ENCODE measurements at places on chromosomes 3 and 15.
A peak's percentile ranks its signal among the peaks of the same experiment; 100 is the strongest.

DNA sequence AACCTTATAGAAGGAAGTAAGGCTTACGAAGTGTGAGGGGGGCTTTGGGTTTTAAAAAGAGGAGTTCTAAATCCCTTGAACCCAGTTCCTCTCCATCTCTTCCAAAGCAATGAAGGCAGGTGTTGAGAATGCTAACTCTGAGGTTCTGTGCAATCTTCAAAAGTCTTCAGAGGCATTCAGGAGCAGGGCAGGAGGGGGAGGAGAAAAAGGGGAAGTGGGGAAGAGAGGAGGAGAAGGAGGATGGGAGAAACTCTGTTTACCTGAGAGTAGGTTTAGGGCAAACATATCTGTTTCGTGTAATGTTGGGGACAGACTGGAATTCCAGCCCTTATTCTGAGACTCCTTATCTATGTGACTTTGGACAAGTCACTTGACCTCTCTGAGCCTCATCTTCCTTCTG lies 36.9 kb downstream of the FAM3D start:
- H3K4me3 ChIP-seq = no peak overlapping the region
- no peak for DNase-seq
- H3K27me3 ChIP-seq = peaks cover 17% of the 10 kb centered on the region

- no peak overlapping the region for H3K27ac ChIP-seq
- no peaks in the 10 kb centered on the region for H3K4me1 ChIP-seq
- H3K4me3 ChIP-seq = no peak overlapping the region
- DNase-seq = no peak
- H3K27me3 ChIP-seq = peaks cover 5% of the 10 kb centered on the region
- H3K36me3 ChIP-seq = no peaks in the 10 kb centered on the region
Measured at GRCh38 chr15:39896846-39897245, 23.2 kb downstream of the GPR176 start.

- no peak for DNase-seq
- no peak overlapping the region for H3K27ac ChIP-seq
- H3K36me3 ChIP-seq = no peaks in the 10 kb centered on the region
- H3K4me1 ChIP-seq = no peaks in the 10 kb centered on the region
- H3K4me3 ChIP-seq = no peak overlapping the region
Measured at GRCh38 chr15:44250566-44251205, 37.8 kb upstream of the GOLM2 start.

GRCh38 chr3:194572143-194572789 lies 61.0 kb downstream of the TMEM44 start:
- H3K27me3 ChIP-seq = peaks cover 18% of the 10 kb centered on the region
- H3K4me3 ChIP-seq = no peak overlapping the region
- no peaks in the 10 kb centered on the region for H3K36me3 ChIP-seq
- no peak for DNase-seq
- no peak overlapping the region for H3K27ac ChIP-seq
- peaks cover 2% of the 10 kb centered on the region for H3K4me1 ChIP-seq

DNA sequence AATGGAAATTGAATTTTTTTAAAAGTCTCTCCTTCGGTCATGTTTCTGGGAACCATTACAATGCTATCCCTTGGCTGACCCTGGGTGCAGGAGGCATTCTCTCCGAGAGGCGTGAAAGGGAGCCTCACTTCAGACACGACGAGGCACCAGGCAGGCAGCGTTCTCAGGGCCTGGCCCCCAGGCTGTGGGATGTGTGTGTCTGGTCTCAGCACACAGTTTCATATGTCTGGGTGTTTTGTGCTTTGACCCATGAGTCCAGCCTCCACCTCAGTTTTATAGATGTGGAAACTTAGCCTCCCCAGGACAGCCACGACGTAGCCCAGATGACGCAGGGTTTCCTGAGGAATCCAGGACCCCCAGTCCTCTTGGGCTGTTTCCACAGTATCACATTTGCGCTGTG lies 34.0 kb downstream of the FGD5 start:
- DNase-seq = no peak
- H3K4me3 ChIP-seq = no peak overlapping the region
- H3K36me3 ChIP-seq = no peaks in the 10 kb centered on the region
- H3K4me1 ChIP-seq = peaks cover 5% of the 10 kb centered on the region
- no peak overlapping the region for H3K27ac ChIP-seq

- DNase-seq = no peak
- H3K4me1 ChIP-seq = peaks cover 2% of the 10 kb centered on the region
- no peak overlapping the region for H3K4me3 ChIP-seq
- no peak overlapping the region for H3K27ac ChIP-seq
- H3K27me3 ChIP-seq = no peaks in the 10 kb centered on the region
Measured at GRCh38 chr3:98811048-98811447, 47.9 kb downstream of the ST3GAL6 start.

GRCh38 chr3:7700539-7700938 lies 801.1 kb upstream of the LMCD1 start:
- no peak for DNase-seq
- no peaks in the 10 kb centered on the region for H3K4me1 ChIP-seq
- H3K4me3 ChIP-seq = no peak overlapping the region
- no peaks in the 10 kb centered on the region for H3K36me3 ChIP-seq

GRCh38 chr15:89665449-89666181 lies 10.3 kb upstream of the KIF7 start:
- H3K4me3 ChIP-seq = no peak overlapping the region
- H3K27ac ChIP-seq = no peak overlapping the region
- H3K27me3 ChIP-seq = peaks cover 54% of the 10 kb centered on the region
- peaks cover 9% of the 10 kb centered on the region for H3K4me1 ChIP-seq
- H3K36me3 ChIP-seq = no peaks in the 10 kb centered on the region

- H3K36me3 ChIP-seq = no peaks in the 10 kb centered on the region
- H3K4me3 ChIP-seq = no peak overlapping the region
- DNase-seq = no peak
- no peaks in the 10 kb centered on the region for H3K4me1 ChIP-seq
Measured at GRCh38 chr15:26943866-26944265, 27.1 kb upstream of the GABRG3 start.

DNA sequence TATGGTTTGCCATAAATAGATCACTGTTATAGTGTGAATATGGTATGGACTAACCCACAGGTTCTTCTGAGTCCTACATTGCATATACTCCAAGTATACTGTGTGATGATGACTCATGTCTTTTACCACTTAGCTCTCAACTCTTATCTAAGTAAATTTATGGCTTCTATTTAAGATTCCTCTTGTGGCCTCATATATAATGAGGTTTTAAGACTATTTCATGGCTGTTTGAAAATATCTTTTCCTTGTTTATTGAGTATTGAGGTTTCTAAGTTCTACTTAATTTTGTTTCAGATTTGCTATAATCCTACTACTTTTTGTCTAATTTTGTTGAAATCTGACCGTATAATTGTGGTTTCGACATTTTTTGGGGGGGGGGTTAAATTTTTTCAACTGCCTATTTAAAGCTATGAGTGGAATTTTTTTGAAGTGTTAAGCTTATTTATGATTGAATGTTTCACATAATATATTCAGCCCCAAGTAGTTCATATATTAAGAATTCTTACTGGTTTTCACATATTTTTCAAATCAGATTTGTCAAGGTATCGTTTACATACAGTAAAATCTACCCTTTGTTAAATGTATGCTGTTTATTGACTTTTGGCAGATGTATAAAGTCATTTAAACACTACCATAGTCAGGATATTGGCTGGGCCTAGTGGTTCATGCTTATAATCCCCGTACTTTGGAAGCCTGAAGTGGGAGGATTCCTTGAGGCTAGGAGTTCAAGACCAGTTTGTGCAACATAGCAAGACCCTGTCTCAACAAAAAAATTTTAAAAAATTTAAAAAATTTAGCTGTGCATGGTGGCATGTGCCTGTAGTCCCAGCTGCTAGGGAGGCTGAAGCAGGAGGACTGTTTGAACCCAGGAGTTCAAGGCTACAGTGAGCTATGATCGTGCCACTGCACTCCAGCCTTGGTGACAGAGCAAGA lies 11.7 kb downstream of the SLC25A36 start:
- H3K27ac ChIP-seq = no peak overlapping the region
- no peaks in the 10 kb centered on the region for H3K27me3 ChIP-seq
- H3K36me3 ChIP-seq = peaks cover 32% of the 10 kb centered on the region
- no peak overlapping the region for H3K4me3 ChIP-seq

DNA sequence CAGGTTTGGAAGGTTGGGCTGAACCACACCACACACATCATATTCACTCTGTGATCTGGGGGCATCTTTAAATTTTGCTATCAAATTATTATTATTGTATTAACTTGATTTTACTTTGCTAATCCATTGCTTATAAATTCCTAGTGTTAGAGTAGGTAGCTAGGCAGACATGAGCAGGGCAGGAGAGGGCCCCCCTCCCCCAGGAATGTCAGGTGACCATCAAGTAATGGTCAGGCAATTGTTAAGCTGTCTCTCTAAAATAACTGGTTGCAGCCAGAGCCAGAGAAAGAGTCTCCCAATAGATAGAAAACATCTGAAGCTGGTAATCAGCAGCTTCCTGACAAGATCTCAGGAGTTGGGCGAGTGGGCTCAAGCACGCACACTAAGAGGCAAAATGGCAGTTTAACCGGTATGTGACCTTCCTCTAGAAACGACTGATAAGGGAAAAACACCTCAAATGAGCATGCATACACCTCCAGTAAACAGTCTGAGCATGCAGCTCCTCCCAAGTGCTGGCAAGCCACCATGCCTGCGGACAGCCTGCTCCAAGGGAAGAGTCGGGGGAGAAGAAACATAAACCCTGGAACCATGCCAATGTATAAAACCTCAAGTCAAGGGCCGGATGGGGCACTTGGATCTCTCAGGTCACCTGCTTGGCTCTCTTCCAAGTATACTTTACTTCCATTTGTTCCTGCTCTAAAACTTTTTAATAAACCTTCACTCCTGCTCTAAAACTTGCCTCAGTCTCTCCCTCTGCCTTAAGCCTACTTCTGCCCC lies 3.1 kb upstream of the CXCR6 start:
- no peak overlapping the region for H3K4me3 ChIP-seq
- H3K36me3 ChIP-seq = peaks cover 10% of the 10 kb centered on the region
- no peaks in the 10 kb centered on the region for H3K27me3 ChIP-seq
- peaks cover 19% of the 10 kb centered on the region for H3K4me1 ChIP-seq
- no peak overlapping the region for H3K27ac ChIP-seq
- peak; percentile 11 for DNase-seq

DNA sequence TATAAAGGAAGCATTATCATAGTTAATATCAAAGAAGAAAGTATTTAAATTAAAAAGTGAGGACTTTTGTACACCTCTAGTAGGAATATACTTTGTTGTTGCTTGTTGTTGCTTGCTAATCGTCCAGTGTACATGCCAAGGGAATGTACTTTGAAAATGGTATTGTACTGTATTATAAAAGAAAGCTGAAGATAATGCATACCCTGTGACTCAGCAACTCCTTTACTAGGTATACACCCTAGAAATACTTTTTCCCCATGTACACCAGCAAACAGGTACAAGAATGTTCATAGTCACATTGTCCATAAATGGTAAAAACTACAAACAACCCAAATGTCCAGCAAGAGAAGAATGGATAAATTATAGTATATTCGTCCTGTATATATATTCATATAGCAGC lies 12.0 kb downstream of the TTBK2 start:
- no peaks in the 10 kb centered on the region for H3K27me3 ChIP-seq
- H3K36me3 ChIP-seq = no peaks in the 10 kb centered on the region
- H3K4me1 ChIP-seq = peaks cover 27% of the 10 kb centered on the region
- H3K4me3 ChIP-seq = no peak overlapping the region

DNA sequence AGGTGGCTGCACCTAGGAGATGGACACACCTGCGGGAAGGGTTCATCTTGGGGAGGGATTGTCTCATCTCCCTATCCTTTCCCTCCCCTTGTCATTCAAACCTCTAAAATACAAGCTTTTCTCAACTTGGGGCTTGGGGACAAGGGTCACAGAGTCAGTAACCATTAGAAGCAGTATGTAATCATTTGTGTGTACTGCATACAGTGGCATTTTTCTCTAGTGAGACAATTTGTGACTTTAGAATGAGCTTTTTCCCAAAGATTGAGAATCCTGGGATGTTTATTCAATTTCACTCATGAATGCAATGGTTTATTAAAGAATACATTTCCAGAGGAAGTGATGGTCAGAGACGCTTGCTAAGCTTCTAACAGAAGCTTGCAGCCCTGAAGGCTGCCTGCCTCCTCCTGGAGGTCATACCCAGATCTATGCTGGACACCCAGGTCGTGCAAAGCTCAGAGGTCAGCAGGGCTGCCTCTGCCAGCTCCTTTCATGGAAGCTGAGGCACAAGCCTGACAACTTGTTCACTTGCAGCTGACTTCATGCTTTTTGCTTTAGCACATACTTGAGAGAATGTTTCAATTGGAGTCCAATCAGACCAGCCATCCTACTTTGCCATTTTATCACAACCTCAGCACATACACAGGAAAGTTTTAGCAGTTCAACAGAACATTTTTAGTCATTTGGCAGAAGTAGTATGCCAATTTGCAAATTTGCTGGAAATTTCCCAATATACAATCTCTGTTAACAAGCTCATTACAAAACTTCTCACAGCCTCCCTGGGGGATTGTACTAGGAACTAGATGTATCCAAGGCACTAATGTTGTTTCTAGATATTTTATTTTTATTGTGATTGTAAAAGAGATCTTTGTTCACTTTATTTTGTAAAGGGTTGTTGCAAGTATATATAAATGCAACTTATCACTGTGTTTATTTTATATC lies 25.6 kb upstream of the ALDH1L1 start:
- no peaks in the 10 kb centered on the region for H3K4me1 ChIP-seq
- H3K27ac ChIP-seq = no peak overlapping the region
- no peak for DNase-seq
- no peaks in the 10 kb centered on the region for H3K36me3 ChIP-seq
- H3K27me3 ChIP-seq = peaks cover 17% of the 10 kb centered on the region

- peak overlapping the region; percentile 90 for H3K4me3 ChIP-seq
- peak; percentile 76 for DNase-seq
- peaks cover 100% of the 10 kb centered on the region for H3K4me1 ChIP-seq
- peak overlapping the region; percentile 99 for H3K27ac ChIP-seq
Measured at GRCh38 chr15:31347067-31347975, 20.7 kb downstream of the KLF13 start.

- no peak overlapping the region for H3K27ac ChIP-seq
- peaks cover 9% of the 10 kb centered on the region for H3K27me3 ChIP-seq
- no peak overlapping the region for H3K4me3 ChIP-seq
- no peak for DNase-seq
Measured at GRCh38 chr15:95235033-95235432, 1003.7 kb downstream of the MCTP2 start.

GRCh38 chr3:142857056-142857455 lies 31.8 kb downstream of the PCOLCE2 start:
- no peak overlapping the region for H3K27ac ChIP-seq
- no peak for DNase-seq
- H3K27me3 ChIP-seq = peaks cover 24% of the 10 kb centered on the region
- H3K4me1 ChIP-seq = no peaks in the 10 kb centered on the region
- H3K4me3 ChIP-seq = no peak overlapping the region

Measured in naive thymus-derived CD8-positive, alpha-beta T cell (primary cell).